T-helper 2 cell treated with Interferon-gamma antibody and Interleukin-4, amounts not matched to agents 5 μg/mL and 100 μg/mL, for 36 hours (primary cell): ENCODE measurements at places on chromosomes 3 and 15.

- H3K27me3 ChIP-seq: peaks cover 12% of the 10 kb centered on the region
- peaks cover 14% of the 10 kb centered on the region for H3K4me1 ChIP-seq
- H3K27ac ChIP-seq: no peak overlapping the region
- DNase-seq: peak; percentile 54
- H3K4me3 ChIP-seq: no peak overlapping the region
These were observed 67.1 kb upstream of the MCTP2 start for GRCh38 chr15:94164202-94164807.

GRCh38 chr3:158217992-158218391 lies 108.1 kb downstream of the RSRC1 start:
- H3K4me1 ChIP-seq: no peaks in the 10 kb centered on the region
- no peak for DNase-seq
- H3K4me3 ChIP-seq: no peak overlapping the region
- no peak overlapping the region for H3K27ac ChIP-seq

- H3K4me3 ChIP-seq: no peak overlapping the region
- peaks cover 11% of the 10 kb centered on the region for H3K27me3 ChIP-seq
- H3K27ac ChIP-seq: no peak overlapping the region
- no peak for DNase-seq
These were observed 283.1 kb downstream of the XXYLT1 start for GRCh38 chr3:194987571-194988494.

- DNase-seq: no peak
- no peak overlapping the region for H3K4me3 ChIP-seq
- H3K27ac ChIP-seq: no peak overlapping the region
- H3K36me3 ChIP-seq: no peaks in the 10 kb centered on the region
- H3K4me1 ChIP-seq: no peaks in the 10 kb centered on the region
These were observed 102.8 kb downstream of the LSAMP start for GRCh38 chr3:116342499-116342898.

GRCh38 chr3:190019844-190020243 lies 100.9 kb downstream of the P3H2 start:
- DNase-seq: no peak
- H3K27me3 ChIP-seq: peaks cover 12% of the 10 kb centered on the region
- H3K36me3 ChIP-seq: no peaks in the 10 kb centered on the region
- H3K4me3 ChIP-seq: no peak overlapping the region
- H3K27ac ChIP-seq: no peak overlapping the region
- no peaks in the 10 kb centered on the region for H3K4me1 ChIP-seq

GRCh38 chr15:31342781-31343626 lies 16.4 kb downstream of the KLF13 start:
- H3K27ac ChIP-seq: peak overlapping the region; percentile 89
- H3K36me3 ChIP-seq: peaks cover 42% of the 10 kb centered on the region
- peak overlapping the region; percentile 88 for H3K4me3 ChIP-seq
- DNase-seq: no peak

DNA sequence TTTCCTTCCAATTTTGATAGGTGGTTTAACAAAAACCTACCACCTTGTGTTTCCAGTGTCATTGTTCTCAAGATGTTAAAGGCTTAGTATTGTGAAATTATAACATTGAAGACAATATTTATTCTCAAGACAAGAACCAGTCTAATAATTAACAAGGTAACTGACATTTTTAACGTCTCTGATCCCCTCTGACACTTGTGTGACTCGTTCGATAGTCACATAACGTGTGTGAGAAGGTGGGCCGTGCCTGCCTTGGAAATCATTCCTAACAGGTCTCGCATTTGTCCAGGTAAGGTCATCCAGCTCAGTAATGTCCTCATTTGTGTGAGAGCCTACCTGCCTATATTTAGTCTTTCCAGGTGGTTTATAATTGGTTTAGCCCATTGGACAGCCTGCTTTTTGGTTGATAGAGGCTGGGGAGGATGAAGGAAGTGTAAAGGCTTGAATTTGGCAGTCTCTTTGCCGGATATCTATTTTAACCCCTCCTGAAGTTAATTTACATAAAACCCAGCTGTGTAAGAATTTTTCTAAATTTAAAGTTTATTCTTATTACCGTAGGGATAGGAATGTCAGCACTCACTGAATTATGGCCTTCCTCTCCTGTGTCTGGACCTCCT lies 94.4 kb downstream of the AKAP13 start:
- H3K27me3 ChIP-seq: no peaks in the 10 kb centered on the region
- peaks cover 37% of the 10 kb centered on the region for H3K4me1 ChIP-seq

DNA sequence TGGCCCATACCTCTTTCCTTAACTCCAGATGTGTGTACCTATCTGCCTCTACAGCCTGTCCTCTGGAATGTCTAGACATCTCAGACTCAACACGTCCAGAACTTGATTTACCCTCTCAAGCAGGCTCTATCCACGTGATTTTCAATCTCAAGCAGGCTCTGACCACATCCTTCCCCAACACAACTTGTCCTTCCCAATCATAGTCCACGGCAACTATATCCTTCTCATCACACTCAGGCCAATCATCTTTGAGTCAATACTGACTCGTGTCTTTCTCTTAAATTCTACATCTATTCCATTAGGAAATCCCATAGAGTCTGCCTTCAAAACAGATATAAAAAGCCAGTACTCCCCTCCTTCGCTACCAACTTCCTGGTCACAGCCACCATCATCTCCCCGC lies 70.4 kb downstream of the FOXP1 start:
- no peaks in the 10 kb centered on the region for H3K27me3 ChIP-seq
- no peak overlapping the region for H3K4me3 ChIP-seq
- H3K4me1 ChIP-seq: peaks cover 15% of the 10 kb centered on the region

DNA sequence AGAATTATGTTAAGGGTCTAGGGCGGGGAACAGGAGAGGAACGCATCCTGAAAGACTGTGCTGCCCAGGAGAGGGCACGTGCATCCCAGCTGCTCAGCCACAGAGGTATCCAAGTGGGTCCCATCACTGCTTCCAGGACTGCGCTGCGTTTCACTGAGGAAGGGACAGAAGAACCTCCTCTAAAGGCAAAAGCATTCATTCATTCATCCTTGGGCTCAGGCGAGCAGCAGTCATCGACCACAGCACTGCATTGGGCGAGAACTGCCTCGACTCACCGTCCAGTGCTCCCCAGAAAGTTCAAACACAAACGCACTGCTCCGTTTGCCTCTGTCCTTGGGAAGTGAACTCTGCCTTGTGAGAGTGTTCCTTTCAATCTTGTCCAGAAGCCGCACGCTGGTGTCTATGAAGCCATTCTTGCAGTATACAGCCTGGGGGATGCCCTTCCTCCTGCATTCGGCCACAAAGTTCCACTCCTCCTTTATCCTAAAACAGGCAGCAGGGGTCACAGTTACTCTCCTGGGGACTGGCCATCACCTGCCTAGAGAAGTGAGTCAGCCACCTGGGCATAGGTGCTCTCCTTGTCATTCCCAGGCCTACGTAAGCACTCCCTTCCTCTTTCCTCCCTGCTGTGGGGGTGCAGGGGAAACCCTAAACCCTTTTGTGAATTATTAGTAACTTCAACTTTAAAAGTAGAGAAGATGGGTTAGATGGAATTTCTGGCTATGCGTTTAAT lies 21.2 kb downstream of the LRRC2 start:
- no peak overlapping the region for H3K4me3 ChIP-seq
- H3K4me1 ChIP-seq: peaks cover 48% of the 10 kb centered on the region
- no peak for DNase-seq
- H3K27me3 ChIP-seq: peaks cover 32% of the 10 kb centered on the region
- peaks cover 4% of the 10 kb centered on the region for H3K36me3 ChIP-seq

DNA sequence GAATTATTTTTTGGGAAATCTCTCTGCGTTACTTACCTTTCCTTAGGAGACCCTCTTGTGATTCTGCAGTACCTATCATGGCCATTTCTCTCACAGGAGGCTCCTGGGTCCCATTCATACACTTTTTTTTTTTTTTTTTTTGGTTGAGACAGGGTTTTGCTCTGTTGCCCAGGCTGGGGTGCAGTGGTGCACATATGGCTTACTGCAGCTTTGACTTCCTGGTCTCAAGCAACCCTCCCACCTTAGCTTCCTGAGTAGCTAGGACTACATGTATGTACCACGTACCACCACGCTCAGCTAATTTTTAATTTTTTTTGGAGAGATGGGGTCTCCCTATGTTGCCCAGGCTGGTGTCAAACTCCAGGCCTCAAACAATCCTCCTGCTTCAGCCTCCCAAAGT lies 36.1 kb downstream of the TRAK1 start:
- H3K27ac ChIP-seq: no peak overlapping the region
- H3K4me1 ChIP-seq: peaks cover 11% of the 10 kb centered on the region
- H3K27me3 ChIP-seq: no peaks in the 10 kb centered on the region
- peaks cover 8% of the 10 kb centered on the region for H3K36me3 ChIP-seq
- H3K4me3 ChIP-seq: no peak overlapping the region

DNA sequence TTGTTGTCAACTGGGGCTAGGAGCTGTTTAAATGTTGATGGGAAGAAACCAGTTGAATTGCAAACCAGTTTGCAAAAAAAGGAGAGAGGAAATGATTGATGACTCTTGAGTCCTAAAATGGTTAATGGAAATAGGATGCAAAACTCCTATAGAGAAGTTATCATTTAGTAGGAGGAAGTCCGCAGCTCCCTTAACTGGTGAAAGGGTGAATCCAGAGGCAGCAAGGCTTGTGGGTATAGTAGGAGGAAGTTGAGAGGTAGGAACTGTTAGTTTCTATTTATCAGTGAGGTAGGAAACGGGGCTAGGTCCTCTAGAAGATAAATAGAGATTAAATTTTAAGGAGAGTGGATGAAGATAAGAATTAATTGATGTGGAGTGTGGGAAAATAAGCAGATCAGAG lies 15.4 kb downstream of the IREB2 start:
- no peak overlapping the region for H3K4me3 ChIP-seq
- H3K27ac ChIP-seq: no peak overlapping the region
- no peak for DNase-seq

GRCh38 chr3:127410137-127410488 lies 122.3 kb upstream of the PRR20G start:
- H3K4me3 ChIP-seq: no peak overlapping the region
- no peaks in the 10 kb centered on the region for H3K4me1 ChIP-seq
- peaks cover 1% of the 10 kb centered on the region for H3K27me3 ChIP-seq
- no peaks in the 10 kb centered on the region for H3K36me3 ChIP-seq
- no peak overlapping the region for H3K27ac ChIP-seq
- DNase-seq: no peak

DNA sequence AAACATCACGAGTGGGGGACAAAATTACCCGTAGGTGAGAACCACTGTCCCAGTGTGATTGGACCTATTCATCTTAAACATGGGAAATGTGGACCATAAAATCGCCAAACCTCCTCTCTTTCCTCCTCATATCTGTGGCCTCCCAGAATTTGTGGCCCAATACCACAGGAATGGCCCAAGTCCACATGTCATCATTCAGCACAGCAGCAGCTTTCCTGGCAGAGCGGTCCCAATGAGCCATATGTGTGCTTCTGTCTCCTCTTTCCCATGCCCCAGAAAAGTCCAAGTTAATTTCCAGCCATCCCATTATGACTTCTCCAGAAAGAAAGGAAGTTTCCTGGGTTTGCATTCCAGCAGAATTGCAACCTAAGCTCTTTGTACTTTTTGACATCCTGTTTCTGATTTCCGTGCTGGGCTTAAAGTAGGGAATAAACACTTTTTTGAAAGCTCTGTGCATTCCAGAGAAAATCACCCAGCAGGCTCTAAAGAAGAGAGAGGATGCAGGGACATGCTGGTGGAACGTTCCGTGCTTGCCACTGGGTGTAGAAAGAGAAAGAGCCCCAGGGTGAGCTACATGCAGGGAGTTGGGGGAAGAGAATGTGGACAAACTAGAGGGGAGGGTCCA lies 259.4 kb upstream of the PROK2 start:
- no peak for DNase-seq
- H3K4me3 ChIP-seq: no peak overlapping the region
- H3K4me1 ChIP-seq: no peaks in the 10 kb centered on the region
- H3K36me3 ChIP-seq: no peaks in the 10 kb centered on the region
- peak overlapping the region; percentile 16 for H3K27ac ChIP-seq

GRCh38 chr15:57298204-57298603 lies 78.1 kb upstream of the CGNL1 start:
- H3K4me1 ChIP-seq: peaks cover 3% of the 10 kb centered on the region
- no peaks in the 10 kb centered on the region for H3K27me3 ChIP-seq
- no peaks in the 10 kb centered on the region for H3K36me3 ChIP-seq

DNA sequence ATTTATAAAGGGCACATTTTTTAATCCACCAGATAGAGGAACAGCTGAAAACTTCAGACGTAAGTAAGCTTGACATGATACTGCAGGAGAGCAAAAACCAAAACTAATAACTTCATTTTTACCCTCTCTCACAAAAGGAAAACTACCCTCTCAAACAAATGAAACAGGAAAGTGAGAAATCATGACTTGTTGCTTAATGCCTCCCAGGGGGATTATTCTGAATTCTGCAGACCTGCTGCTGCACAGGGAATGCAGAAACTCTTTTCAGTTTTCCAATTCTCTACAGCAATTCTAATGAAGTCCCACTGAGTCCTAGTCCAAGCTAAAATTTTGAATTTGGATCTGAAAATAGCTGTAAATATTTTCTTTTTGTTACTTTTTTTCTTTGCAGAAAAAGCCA lies 637.1 kb upstream of the CCDC54 start:
- no peaks in the 10 kb centered on the region for H3K36me3 ChIP-seq
- H3K27ac ChIP-seq: no peak overlapping the region
- H3K27me3 ChIP-seq: no peaks in the 10 kb centered on the region
- no peak for DNase-seq

DNA sequence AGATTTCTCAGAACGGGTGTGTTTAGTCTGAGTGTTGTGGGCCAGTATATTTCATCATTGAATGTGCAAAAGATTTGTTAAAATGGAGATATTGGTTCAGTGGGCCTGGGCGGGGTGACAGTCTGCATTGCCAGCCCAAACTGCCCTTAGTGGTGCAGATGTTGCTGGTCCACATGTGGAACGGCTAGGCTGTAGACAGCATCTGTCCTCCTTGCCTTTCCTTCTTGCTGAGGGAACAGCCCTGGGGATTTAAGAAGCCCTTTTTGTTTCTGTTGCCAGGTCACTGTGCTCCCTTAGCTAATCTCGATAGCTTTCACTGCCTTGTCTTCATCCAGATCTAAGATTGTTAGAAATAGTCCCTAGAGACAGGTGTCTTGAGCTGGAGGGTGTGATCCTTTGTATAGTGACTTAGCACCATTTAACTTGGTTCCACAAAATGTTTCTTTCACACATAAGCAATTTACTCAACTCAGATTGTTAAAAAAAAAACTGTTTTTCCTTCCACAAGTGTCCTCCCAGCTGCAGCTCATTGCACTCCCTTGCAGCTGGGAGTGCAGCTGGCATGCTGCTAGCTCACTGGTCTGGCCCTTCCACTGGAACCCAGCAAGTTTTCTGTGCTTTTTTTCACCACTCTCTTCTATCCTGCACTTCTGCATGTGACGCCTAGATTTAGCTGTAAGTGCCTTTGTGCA lies 37.5 kb downstream of the GAP43 start:
- no peak overlapping the region for H3K27ac ChIP-seq
- H3K4me1 ChIP-seq: peaks cover 25% of the 10 kb centered on the region

- no peaks in the 10 kb centered on the region for H3K36me3 ChIP-seq
- H3K27me3 ChIP-seq: peaks cover 3% of the 10 kb centered on the region
- DNase-seq: no peak
These were observed 75.6 kb upstream of the POU1F1 start for GRCh38 chr3:87351937-87352336.
